ENCODE measurements at places on chromosomes 5 and 9.

DNA sequence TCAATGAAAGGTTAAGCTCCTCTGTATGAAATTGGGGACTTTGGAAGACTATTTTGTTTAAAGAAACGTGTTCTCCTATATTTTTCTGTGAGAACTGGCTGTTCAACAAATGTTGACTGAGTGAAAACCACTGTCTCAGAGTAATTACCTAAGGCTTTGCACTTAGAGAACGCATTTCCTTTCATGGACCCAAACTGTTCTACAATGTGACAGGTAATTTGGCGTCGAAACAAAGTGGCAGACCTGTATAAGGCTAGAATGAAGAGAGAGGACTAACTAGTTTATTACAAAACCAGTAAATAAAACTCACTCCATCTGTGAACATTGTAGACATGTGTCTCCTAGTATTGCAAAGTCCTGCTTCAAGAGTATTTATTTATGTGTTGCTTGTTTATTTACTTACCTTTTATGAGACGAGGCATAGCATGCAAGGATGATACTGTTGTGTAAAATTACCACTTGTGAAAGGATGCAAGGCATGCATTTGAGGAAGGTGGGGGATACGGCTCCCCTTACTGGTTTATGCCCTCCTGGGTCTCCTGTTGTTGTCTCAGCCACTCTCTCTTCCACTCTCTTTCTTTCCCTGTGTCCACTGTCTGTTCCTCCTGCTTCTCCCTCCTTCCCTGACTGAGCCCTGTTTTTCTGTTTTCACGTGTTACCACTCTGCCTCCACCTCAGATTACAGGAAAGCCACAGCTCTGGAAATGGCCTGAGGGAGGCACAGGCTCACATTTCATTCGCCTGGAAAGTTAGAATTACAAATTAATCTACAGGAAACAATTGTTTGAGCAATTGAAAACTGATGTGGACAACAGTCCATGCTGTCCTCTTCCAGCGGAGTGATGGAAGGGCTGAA, 444.0 kb upstream of the ZNF608 start:
- no peak for DNase-seq

DNA sequence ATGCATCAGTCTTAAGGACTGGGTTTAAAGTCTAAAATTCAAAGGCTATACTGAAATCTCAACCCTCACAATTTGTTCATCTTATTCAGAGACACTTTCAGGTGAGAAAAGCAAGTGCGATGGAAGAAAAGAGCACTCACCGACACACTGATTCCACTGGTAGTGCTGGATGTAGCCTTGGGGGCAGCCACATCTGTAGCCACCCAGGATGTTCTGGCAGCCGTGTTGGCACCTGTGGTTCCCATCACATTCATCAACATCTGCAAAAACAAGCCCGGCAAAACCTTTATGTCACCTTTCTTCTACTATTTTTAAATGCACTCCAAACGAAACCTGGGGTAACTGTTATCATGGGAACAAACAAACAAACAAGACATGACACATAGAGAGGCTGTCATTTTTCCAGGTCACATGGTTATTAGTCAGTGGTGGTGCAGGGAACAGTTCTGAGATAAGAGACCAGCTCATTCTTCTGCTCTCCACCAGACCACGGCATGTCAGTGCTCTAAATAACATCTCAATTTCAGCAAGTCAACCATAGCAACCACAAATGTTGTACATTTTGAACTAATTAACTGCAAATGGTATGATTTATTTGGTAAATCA, 188.4 kb downstream of the SLC12A2 start:
- peak; percentile 96 for DNase-seq

DNA sequence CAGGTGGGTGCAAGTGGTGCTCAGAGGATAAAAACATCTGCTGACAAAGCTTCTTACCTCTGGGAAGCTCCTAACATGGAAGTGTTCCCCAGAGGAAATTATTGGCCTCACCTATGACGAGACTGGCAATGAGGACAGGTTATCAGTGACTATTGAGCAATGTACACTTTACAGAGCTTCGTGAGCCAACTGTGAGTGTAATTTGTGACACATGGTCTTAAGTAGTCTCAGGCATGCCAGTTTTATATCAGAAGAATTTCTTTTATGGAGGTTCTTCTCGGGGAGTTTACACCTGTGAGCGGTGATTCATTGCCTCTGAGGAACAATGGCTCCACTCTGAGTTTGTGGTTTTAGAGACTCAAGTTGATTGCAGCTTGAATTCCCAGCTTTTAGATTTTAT, 11.3 kb downstream of the ANKDD1B start:
- no peak for DNase-seq

DNA sequence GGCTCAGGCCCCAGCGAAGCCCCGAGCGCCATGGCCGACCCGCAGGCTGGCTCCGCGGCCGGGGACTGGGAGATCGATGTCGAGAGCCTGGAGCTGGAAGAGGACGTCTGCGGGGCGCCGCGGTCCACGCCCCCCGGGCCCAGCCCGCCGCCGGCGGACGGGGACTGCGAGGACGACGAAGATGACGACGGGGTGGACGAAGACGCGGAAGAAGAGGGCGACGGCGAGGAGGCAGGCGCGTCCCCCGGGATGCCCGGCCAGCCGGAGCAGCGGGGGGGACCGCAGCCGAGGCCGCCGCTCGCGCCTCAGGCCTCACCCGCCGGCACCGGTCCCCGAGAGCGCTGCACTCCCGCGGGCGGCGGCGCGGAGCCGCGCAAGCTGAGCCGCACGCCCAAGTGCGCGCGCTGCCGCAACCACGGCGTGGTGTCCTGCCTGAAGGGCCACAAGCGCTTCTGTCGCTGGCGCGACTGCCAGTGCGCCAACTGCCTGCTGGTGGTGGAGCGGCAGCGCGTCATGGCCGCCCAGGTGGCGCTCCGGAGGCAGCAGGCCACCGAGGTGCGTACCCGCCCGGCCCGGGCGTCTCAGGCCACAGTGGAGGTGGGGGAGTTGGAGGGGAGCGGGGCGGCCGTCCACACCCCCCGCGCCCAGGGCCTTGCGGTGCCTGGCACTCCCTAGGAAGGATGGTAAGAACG, 1.6 kb downstream of the DMRT2 start:
- no peak for DNase-seq

- DNase-seq: no peak
Measured at GRCh38 chr5:158409507-158409906, 550.6 kb upstream of the CLINT1 start.

Data from brain microvascular endothelial cell (primary cell).